ENCODE measurements at places on chromosomes 5 and 9.

- DNase-seq = no peak
Observed at GRCh38 chr5:14615365-14615764, 33.8 kb downstream of the OTULINL start.

GRCh38 chr9:89001917-89002540, 10.8 kb downstream of the S1PR3 start:
- no peak for DNase-seq

DNA sequence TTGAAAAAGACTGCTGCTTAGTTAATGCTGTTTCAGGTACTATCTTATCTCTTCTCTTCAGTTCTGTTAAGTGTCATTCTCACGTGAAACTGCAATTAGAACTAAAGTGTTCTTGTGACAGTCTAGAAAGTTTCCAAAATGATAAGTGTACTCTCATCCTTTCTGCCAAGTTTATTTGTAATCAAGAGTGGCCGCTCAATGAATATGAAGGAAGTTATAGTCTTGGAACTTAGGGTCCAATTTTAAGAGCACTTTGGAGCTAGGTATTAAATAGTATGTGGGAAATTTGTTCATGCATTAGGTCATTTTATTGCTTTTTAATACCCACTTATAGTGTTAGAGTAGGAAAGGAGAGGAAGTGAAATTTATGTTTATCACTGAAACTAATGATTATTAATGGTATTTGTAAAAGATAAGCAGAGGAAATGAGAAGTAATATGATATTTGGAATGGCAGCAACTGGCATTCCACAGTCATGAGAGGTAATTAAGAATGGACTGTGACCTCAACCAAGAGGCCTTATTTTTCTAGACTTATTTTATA, 20.4 kb downstream of the XRCC4 start:
- DNase-seq = no peak

DNA sequence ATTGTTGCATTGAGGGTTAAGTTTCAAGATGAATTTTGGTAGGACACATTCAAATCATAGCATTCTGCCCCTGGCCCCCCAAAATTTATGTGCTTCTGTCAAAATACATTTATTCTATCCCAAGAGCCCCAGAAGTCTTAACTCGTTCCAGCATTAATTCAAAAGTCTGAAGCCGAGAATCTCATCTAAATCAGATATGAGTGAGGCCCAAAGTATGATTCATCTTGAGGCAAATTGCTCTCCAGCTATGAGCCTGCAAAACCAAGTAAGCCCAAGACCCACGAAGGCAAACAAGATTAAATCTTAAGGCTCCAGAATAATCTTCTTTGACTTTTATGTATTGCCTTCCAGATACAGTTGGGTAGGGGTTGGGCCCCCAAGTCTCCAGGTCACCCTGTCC, 19.2 kb downstream of the TNPO1 start:
- no peak for DNase-seq

DNA sequence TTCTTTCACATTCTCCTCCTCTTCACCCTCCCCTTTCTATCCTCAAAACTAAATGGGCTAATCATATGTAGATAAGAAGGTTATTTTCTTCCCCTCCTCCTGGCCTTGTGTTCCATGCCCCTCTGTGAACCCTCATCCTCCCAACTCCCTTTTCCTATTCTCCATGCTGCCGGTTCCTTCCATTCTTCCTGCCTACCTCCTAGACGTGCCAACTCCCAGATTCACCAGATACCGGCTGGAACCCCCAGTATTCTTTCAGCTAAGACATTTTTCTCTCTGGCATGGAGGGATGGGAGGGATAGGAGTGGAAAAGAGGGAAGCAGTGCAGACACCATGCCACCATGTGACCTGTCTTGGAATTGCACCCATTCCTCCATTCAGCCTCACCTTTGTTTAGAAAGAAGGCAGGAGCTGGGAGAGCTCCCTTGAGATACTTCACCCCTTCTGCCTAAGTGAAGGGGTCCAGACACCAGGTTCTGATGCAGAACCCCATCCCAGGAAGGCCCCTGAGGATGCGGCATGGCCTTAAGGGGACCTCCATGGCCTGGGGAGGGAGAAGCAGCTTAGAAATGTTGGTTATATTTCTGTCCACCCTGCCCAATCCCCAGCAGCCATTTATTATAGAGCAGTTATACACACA, 4.8 kb downstream of the DNAJB5 start:
- DNase-seq = peak; percentile 15

- no peak for DNase-seq
Observed at GRCh38 chr9:71844808-71845207, 66.2 kb downstream of the ABHD17B start.

- peak; percentile 73 for DNase-seq
Observed at GRCh38 chr5:78594610-78595457, 53.7 kb downstream of the LHFPL2 start.

DNA sequence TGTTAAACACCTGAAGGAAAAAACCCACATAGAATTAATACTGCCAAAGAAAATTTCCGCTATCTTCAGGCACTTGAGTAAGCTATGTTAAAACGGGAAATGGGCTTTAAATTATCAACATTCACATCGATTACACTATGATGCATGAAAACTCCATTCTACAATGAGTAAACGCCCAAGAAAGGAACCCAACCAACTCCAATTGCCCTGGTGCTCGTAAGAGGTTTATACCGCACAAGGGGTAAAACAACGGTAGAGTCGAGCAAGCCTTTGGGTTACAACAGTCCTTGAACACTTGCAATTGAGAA, 1.0 kb downstream of the AGTPBP1 start:
- peak; percentile 68 for DNase-seq

GRCh38 chr5:101677961-101678360, 618.1 kb downstream of the SLCO4C1 start:
- no peak for DNase-seq

- DNase-seq = no peak
Observed at GRCh38 chr5:58412081-58412480, 47.8 kb downstream of the PLK2 start.
